ENCODE measurements at places on chromosomes 6 and 20.

- DNase-seq = no peak
These were observed 170.0 kb downstream of the AKAP7 start for GRCh38 chr6:131305037-131305850.

DNA sequence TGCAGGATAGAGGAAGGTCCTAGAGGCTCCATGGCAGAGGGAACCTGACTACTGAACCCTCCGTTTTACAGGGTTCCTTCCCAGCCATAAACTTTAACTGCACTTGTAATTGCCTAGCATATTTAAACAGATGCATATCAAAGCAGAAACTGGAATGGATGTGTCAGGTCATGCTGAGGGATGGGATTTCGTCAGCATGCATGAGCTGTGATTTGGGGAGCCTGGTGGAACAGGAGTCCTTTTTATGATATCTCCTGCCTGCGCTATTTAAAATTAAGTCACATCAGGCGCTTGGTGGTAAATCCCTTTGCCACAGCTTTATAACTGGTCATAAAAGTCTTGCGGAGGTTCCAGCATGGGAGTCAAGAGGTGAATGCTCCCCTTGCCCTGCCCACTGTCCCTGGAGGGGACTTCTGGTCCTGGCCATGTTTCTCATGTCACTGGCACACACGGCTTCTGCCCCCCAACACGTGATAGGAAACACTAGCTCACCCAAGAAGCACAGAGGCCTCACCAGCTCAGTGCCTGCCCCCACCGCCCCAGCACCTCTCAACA lies 26.0 kb upstream of the PCMTD2 start:
- DNase-seq = no peak

GRCh38 chr20:12827816-12828385 lies 180.9 kb upstream of the SPTLC3 start:
- DNase-seq = no peak

- no peak for DNase-seq
These were observed 8.8 kb downstream of the PDRG1 start for GRCh38 chr20:31943052-31943471.

GRCh38 chr6:54805077-54805476 lies 41.5 kb upstream of the FAM83B start:
- DNase-seq = no peak

- DNase-seq = no peak
These were observed 12.6 kb upstream of the PTCHD4 start for GRCh38 chr6:48123601-48124000.

Measured in stimulated activated CD8-positive, alpha-beta memory T cell treated with anti-CD3 and anti-CD28 coated beads, Interleukin-15, amount 100 ng/mL, for 4 hours (primary cell).